ENCODE measurements at places on chromosomes 7 and 10.

DNA sequence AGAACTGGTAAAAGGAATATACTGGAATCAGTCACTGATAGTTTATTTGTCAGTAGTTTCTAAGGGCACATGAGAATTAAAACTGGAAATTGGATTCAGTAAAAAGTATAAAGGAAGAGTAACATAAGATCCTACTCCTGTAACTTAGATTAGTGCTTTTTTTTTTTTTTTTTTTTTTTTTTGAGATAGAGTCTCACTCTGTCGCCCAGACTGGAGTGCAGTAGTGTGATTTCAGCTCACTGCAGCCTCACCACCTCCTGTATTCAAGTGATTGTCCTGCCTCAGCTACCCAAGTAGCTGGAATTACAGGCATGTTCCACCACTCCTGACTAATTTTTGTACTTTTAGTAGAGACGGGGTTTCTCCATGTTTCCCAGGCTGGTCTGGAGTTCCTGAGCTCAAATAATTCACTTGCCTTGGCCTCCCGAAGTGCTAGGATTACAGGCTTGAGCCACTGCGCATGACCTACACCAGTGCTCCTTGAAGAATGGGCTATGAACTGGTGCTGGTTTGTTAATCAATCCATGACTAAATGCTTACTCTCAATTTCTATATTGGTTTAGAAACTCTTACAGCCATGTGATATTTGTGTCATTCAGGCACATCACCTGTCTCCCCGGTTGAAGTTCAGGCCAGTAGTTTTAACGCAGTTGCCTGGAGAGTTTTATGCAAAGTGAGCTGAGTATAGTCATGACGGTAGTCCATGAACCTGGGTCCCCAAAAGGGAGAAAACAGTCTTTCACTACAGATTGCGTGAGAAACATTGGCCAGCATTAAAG lies 65.0 kb downstream of the ZEB1 start:
- DNase-seq: no peak

DNA sequence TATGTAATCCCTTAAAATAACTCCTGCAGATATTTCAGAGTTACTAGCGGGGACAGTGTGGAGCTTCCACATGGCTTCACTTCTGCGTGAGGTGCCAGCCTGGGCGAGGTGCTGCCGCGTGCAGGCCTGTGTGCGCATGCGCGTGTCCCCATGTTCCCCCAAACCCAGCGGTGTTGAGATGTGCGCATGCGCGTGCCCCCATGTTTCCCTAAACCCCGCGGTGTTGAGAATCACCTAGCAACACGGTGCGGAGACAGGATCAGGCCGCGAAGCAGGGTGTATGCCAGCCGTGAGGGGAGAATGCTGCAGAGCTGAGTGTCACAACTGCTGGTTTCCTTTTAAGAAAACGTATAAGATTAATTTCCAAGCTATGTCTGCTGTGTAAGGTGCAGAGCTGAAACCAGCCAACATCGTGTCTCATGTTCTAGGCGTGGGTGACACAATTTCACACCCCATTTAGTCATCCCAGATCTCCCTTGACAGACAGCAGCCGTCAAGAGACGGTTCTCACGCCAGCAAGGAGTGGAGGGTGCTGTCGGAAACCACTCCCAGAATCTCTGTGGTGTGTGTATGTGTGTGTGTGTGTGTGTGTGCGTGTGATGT lies 71.9 kb upstream of the ADARB2 start:
- DNase-seq: no peak

- no peak for DNase-seq
These were observed 49.9 kb upstream of the CD36 start for GRCh38 chr7:80588591-80588990.

DNA sequence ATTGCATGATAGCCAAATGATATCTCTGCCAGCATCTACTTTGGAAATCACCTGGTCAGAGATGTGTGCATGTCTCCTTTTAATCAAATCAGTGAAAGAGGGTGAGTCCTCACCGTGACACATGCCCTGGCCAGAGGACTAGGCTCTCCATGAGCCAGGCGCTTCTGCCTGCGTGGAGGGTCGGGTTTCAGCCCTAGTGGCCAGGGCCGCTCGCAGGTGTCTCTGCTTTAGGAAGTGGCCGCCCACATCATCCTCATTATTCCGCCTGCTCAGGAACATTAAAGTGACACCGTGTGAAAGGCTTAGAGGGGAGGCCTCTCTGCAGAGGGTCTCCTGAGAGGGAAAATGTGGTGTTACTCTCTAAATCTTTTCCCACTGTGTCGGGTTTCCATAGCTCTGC lies 173.6 kb upstream of the PRKCQ start:
- DNase-seq: no peak

- DNase-seq: no peak
These were observed 24.3 kb downstream of the CDH23 start for GRCh38 chr10:71421075-71421434.

- no peak for DNase-seq
These were observed 2.2 kb upstream of the LGI1 start for GRCh38 chr10:93755443-93756116.

DNA sequence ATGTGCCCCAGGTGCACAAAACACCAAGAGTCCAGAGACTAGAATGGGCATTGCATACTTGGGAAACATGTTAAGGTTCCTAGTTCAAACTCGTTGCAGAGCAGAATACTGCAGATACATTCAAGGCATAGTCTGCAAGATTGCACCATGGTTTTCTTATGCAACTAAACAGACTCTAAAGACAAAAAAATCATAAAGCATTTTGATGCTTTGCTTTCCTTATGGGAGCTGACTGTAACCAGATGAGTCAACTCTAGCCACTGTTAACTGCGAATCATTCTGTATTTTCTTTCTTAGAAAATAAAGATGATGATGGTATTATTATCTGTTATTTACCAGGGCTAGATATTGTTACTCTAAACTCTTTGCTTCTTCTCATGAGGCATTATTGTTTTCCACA lies 19.7 kb downstream of the TRUB1 start:
- DNase-seq: no peak
